MG63 (cell line): ENCODE measurements at places on chromosomes 4 and X. TPM values are rescaled to one million over a fixed set of nuclear protein-coding genes. Genes with fewer than 3 reads are reported as not detected.

The TSPAN7 gene
- total RNA-seq, result not detected in 2 replicates

- no peak for DNase-seq
Observed at GRCh38 chr4:185711726-185712125, 100.3 kb downstream of the SORBS2 start.

DNA sequence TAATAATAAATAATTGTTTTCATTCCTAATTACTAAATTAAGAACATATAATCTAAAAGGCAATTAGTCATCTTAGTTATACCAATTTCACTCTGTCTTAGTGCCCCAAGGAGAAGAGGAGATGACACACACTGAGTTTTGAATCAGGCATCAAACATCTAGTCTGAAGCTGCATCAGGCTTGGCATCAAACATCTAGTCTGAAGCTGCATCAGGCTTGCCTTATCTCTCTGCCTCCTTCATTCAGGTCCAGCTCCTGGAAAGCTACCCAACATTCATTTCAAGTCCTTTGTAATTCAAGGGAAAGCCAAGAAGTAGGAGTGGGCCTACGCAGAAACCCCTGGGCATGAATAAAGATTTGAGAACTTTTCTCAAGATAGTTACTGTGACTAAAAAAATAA, 62.2 kb downstream of the SH3RF1 start:
- peak; percentile 28 for DNase-seq

- no peak for DNase-seq
Observed at GRCh38 chr4:54937501-54937900, 187.9 kb downstream of the KDR start.

GRCh38 chrX:71652405-71652804, 14.9 kb upstream of the LOC101059915 start:
- no peak for DNase-seq

The IL3RA gene
- total RNA-seq, result not detected in 2 replicates

DNA sequence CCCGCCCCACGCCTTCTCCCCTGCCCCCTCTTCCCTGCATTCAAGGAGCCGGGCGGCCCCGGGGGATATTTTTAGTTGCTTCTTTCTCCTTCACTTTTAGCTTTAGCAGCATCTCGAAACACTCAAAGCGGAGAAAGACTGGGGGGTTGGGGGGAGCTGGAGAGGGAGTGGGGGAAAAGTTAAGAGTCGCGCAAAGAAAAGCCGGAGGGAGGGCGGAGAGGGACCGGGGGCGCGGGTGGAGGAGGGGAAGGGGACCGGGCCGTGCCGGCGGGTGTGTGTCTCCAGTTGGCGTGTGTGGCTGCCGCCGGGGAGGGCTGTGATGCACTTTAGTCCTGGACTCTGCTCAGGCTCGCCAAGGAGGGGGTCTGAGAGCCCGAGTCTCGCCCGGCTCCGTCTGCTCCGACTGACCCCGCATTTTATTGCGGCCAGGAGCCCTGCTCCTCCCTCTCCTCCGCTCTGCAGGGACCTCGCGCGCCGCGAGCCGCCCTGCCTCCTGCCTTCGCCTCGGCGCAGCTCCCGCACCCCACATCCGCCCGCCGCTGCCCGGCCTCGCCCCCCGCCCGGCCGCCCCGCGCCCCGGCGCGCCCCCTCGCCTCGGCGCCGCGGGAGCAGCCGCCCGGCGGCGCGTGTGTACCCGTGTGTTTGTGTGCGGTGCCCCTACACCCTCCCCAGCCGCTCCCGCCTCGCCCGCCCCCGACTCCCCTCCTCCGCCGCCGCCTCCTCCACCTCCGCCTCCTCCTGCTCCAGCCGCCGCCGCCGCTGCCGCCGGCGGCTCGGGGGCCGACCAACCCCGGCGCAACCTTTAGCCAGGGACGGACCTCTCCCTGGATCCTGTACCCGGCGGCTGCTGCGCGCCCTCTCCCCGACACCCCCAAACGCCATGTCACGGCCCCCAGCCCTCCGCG, 1.4 kb downstream of the ZNF827 start:
- peak; percentile 63 for DNase-seq

DNA sequence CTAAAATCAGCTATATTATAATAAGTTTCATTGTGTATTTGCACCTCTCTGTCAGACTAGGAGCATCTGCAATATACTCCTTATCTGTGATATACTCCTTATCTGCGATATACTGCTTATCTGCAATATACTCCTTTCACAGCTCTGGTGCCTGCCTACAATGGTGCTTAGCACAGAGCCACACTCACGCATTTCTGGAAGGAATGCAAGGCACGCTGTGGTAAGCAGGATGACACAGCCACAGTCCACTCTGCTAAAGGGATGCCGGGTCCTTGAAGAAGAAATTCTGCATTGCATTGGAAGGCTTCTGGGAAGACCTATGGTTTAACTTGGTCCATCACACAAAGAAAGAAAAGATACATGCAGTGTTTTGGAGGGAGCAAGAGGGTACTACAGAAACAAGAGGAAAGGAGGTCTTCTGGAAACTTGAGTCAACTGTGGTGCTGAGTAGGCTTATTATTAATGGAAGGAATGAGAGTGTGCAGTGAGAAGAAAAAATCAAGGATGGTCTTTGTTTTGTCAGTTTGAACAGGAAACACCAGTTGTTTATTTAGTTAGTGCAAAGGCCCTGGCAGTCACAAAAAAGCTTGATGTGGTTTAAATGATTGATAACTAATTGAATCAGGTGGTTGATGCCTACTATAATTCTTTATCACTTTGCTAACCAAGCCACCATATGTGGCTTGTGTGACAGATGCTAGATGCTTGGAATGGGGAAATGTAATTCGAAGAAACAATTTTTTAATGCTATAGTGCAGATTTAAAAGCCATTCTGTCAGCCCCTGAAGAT, 342.3 kb downstream of the GRXCR1 start:
- DNase-seq, result peak; percentile 5

GRCh38 chr4:126916626-126917140, 716.1 kb upstream of the INTU start:
- DNase-seq, result peak; percentile 42

GRCh38 chrX:23052324-23052723, 52.6 kb downstream of the DDX53 start:
- DNase-seq, result no peak

GRCh38 chr4:1980561-1981041, 28.2 kb downstream of the NELFA start:
- DNase-seq, result no peak

DNA sequence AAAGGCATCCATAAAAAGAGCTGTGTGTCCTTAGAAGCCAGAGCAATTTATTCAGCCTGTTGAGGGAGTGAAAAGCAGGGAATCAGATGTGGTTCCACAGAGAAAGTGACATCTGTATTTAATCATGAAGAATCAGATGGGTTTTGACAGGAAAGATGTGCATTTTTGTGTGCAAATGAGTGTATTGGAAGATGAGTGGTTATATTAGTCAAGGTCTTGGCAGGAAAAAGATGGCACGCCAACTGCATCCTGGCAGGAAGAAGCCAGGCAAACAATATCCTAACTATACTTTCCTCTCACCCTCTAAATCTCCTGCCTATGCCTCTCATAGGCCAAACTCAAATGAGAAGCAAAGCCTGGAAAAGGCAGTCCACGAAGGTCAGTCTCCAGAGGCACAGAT, 59.1 kb downstream of the SCFD2 start:
- DNase-seq, result peak; percentile 98

DNA sequence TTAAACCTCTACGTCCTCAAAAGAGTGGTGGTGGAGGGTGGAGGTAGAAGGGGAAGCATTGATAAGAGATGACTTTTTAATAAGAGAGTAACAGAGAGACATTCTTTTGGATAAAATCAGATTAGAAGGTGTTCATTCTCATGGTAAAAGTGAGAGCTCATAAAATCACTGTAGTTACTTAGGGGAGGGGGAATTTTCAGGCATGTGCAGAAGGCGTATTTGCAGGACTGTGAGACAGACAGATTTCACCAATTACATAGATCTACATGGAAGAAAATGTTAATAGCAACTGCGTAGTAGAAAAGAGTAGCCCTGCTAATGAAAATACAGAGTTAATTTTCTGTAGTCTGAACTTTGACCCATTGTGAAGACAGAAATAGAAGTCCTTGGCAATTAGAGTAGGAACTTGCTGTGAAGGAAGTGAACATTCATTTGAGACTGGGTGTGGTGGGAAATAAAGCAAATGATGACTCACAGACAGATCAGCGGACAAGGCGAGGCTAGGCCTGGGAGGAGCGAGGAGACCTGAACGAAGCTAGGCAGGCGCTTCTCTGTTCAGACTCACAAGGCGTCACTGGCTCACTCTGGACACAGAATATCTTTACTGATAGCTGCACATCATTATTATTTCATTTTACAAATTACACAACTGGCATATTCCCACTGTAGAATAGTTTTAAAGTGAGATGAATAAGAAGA, 57.2 kb upstream of the FAM9C start:
- DNase-seq, result peak; percentile 78

The IQCM gene
- total RNA-seq, result not detected in 2 replicates

DNA sequence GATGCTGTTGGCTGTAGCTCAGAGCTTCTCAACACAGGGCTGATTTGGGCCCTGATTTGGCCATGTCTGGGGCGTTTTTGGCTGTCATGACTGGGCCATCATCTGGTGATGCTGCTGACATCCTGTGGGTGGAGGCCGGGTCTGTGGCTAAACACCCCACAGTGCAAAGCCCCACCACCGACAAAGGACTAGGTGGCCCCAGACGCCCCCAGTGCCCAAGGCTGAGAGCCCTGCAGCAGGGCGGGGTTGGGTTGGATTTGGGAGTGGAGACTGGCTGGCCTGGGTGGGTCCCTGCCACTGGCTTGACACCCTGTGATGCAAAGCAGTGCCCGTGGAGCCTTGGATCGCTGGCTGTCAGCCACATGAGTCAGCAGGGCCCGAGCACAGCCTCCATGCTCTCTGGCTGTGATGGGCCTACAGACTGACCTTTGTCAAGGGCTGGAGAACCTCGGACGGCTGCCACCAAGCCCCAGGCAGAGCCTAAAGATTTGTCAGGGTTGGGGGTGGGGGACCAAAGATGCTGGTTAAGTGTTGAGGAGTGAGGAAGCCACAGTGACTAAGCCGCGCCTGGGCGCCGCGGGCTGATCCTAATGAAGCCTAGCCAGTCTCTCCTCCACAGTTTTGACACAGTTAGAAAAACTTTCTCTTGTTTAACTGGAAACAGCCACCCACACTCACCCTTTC, 28.3 kb downstream of the CYTL1 start:
- peak; percentile 98 for DNase-seq

DNA sequence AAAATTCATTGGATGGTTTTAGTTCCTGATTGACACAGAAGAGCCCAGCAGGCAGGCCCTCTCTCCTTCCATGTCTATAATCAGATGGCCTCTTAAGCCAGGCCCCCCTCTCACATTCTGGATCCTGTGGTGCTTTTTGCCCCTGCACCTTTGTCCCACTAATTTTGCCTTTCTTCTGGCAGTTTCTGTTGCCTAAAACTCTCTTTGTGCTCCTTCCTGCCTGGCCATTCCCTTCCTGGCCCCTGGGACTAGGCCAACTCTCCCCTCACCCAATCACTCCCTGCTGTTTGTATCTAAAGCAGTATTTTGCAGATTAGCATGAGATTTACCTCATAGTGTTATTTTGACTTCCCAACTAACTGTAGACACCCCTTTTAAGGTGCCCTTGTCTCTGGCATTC, 42.7 kb upstream of the DDX3X start:
- DNase-seq, result no peak

- no peak for DNase-seq
Observed at GRCh38 chr4:98352940-98353339, 91.8 kb downstream of the RAP1GDS1 start.

GRCh38 chr4:187128976-187129375, 405.3 kb upstream of the FAT1 start:
- no peak for DNase-seq

- peak; percentile 67 for DNase-seq
Observed at GRCh38 chr4:55733932-55734331, 85.7 kb upstream of the EXOC1L start.

The FAM13A gene
- total RNA-seq, result 6.4 and 13.7 TPM in 2 replicates

The TRMT10A gene
- total RNA-seq, result 7.9 and 32.2 TPM in 2 replicates

The PRPS1 gene
- total RNA-seq, result 190 and 311 TPM in 2 replicates

The SPANXN2 gene
- total RNA-seq, result not detected in 2 replicates

The SPANXN4 gene
- total RNA-seq, result not detected in 2 replicates

DNA sequence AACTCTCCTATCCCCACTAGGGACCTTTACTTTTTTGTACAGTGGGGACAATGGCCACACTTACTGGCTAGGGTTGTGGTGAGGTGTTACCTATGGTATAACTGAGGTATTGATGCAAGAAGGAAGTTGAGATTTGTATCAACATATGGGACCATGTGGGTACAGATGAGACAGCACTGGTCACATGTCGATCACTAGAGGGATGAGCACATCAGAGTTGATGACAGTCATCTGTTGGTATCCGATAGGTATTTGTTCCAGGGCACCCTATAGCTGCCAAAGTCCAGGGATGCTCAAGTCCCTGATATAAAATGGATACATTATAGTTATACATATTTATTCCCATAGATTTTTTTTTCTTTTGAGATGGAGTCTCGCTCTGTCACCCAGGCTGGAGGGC, 12.6 kb upstream of the SLC10A3 start:
- DNase-seq, result no peak

- no peak for DNase-seq
Observed at GRCh38 chr4:88185906-88186305, 27.5 kb upstream of the ABCG2 start.

DNA sequence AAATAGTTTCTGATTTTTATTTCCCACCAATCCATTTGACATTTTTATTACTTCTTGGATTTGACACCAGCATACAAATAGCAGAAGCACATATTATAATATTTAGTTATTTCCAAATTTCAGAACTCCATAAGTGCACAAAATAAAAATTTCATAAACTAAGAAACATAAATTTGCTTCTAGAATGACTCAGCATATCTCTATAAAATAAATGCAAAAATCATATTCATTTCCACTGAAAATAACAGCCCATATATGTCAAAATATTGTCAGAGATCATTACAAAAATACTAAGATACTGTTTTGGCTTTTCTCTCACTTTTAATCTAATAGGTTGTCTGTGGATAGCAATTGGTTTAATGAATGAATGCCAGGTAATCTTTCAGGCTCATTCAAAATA, 1654.2 kb downstream of the PCDH19 start:
- no peak for DNase-seq

The CXorf49B gene
- total RNA-seq, result not detected in 2 replicates

- DNase-seq, result no peak
Observed at GRCh38 chr4:39637221-39637585, 1.5 kb downstream of the SMIM14 start.

- DNase-seq, result no peak
Observed at GRCh38 chr4:189771696-189772361, 168.8 kb upstream of the FRG1 start.

DNA sequence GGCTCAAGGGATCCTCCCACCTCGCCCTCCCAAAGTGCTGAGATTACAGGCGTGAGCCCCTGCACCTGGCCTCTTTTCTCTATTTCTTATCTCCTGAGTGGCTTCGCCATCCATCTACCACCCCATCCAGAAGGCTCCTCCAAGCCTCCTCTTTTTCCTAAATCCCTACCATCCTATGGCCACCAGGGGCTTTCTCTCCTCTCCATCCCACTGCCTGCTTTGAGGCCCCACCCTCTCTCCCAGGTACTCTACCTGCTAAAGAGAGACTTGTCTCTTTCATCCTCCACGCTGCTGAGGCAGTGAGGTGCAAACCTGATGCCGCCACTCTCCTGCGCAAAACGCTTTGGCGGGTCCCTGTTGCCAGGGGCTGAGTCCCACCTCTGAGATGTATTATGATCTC, 7.0 kb downstream of the RS1 start:
- DNase-seq, result no peak

GRCh38 chrX:140572724-140573123, 67.9 kb upstream of the SOX3 start:
- DNase-seq, result peak; percentile 12
